Pons (tissue), 1 donor: ENCODE measurements at places on chromosomes 3 and 15.

DNA sequence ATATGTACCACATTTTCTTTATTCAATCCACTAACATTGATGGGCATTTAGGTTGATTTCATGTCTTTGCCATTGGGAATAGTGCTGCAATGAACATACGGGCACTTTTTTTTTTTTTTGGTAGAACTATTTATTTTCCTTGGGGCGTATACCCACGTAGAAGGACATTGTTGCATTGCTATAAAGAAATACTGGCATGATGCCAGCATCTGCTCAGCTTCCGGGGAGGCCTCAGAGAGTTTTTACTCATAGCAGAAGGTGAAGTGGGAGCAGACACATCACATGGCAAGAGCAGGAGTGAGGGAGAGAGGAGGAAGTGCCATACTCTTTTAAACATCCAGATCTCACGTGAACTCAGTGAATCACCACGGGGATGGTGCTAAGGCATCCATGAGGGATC lies 197.0 kb downstream of the SQOR start:
- no peak for DNase-seq

GRCh38 chr3:127495821-127496655 lies 94.5 kb downstream of the TPRA1 start:
- no peak for DNase-seq

DNA sequence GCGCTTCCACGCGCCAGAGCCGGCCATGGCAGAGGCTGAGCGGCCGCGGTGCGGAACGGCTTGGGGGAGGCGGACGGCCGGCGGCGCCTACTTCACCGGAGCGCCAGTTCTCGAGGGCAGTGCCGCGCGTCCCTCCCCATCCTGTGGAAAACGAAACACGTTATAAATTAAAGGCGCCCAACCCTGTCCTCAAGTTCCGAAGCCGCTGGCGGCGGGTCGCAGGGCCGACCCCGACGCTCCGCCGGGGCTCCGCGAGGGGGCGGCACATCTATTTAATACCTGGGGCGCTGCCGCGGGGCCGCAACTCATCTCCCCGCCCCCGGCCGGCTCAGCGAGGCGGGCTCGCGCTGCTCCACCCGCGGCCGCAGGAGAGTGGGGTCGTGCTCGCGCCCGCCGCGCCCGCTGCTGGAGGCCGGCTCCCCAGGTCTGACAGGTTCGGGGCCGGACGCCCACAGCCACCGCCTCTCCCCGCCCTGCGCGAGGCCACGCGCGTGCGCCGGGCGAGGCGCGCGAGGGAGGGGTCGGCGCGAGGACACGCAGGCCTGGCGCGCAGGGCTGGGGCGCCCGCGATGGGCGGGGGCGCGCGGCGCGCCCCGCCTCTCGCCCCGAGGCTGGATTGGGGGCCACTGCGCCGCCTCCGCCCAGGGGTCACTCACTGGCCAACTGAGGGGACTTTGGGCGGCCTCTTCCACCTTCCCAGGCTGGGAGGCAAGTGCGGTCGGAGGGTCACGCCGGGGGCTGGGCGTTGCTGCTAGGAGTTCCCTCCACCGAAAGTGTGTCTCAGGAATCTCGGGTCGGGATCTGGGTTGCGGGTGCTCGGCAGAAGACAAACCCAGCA lies at the start of gene SLC30A4:
Gene SLC30A4 (minus strand): TSS at position 428 of the 838 bp plus-strand sequence. CDS start 401 bp downstream, at position 27.
- DNase-seq = peak; percentile 72

GRCh38 chr15:71462638-71463037 lies 347.4 kb downstream of the THSD4 start:
- no peak for DNase-seq

DNA sequence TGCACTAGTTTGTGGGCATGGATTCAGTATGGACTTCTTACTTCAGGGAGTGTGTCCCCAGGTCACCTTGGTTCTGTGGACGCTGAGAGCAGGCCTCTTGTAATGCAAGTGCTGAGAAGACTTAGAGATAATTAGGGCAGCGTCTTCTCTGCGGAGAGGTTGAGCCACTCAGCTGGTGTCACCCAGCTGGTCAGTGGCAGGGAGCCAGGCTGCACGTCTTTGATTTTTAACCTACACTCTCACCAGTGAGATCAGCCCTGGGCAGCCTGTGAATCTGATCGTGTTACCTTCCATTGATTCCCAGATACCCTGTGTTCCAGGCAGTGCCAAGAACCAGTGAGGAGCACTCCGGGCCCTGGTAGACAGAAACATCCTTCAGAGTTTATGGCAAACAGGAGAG lies 92.6 kb downstream of the SLCO3A1 start:
- DNase-seq = no peak

DNA sequence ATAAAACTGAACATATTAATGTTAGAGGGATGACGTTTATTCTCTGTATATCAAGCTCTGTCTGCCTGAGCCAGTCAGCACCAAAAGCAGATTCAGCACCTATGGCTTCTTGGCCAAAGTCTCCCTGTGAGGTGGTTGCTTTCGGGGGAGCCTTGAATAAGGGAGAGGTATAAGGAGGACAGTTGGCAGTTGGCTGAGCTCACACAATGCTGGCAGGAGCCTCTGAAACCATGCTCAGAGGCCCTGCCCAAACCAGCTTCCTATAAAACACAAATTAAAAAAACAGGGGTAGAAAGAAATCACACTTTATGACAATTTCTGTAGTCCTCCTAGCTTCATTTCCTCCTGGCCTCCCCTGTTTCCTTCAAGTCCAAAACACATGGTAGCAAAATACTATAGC lies 18.8 kb downstream of the ARHGEF3 start:
- DNase-seq = no peak

- no peak for DNase-seq
Measured at GRCh38 chr3:14422016-14422963, 19.9 kb downstream of the SLC6A6 start.

DNA sequence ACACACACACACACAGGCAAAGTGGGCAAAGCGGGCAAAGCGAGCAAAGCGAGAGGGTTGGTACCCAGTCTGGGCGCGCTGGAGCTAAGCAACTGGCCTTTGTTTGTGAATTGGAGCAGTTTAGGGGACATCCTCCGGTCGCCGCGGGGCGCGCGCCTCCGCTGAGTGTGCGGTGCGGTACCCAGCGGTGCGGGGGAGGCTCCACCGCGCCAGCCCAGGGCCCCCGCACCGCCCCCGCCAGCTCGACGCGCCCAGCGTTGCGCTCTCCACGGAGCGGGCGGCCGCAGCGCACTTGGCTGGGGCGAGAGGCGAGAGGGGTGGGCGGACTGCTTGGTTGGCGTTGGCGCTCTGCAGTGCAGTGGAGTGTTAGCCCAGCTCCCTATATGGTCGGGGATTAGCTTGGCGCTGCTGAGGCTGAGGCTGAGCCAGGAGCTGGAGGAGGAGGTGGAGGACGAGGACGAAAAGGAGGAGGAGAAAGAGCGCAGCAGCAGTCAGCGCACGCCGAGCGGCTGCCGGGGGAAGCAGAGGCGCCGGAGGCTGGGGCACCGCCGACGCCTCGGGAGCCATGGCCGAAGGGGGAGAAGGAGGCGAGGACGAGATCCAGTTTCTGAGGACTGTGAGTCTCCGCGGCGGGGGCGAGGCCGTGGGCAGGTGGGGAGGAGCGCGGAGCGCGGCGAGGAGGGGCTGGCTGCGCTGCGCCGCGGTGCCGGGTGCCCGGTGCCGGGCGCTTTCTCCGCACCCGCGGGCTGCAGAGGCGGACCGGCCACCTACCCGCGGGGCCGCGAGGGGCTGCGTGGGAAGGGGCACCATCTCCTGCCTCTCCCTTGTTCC lies at the start of gene RYR3:
Gene RYR3 (plus strand): TSS at position 487 of the 831 bp plus-strand sequence. CDS start 79 bp downstream, at position 566.
- no peak for DNase-seq

DNA sequence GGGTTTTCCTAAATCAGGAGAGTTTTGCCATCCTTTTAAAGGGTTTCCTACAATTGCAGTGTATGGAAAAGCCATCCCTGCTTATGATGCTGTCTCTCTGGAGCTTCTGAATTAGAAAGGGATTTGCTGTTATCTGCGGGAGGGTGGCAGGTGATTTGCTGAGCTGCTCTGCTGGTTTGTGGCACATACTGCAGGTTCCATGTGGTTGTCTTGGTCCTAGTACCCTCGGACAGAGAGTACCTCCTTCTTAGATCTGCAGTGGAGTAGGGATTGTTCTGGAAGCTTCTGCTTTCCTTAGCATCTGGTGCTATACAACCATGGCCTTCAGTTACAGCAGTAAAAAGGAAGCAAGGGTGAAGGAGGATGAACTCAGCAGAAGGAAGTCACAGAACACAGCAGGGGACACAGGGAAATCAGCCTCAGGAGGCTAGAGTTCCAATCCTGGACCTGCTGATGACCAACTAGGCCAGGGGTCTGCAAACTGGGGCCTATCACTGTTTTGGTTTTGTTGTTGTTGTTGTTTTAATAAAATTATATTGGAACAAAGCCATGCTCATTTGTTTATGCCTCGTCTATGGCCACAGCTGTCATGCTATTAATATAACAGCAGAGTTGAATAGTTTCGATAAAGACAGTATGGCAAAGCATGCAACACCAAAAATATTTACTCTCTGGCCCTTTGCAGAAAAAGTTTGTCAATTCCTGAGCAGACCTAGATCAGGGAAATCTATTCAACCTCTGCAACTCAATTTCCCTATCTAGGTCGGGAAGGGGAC lies 39.5 kb downstream of the STARD5 start:
- DNase-seq = peak; percentile 40

DNA sequence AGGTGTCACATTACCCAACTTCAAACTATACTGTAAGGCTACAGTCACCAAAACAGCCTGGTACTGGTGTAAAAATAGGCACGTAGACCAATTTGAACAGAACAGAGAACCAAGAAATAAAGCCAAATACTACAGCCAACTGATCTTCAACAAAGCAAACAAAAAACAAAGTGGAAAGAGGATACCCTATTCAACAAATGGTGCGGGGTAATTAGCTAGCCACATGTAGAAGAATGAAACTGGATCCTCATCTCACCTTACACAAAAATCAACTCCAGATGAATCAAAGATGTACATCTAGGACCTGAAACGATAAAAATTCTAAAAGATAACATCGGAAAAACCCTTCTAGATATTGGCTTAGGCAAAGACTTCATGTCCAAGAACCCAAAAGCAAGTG lies 13.1 kb downstream of the PEAK1 start:
- no peak for DNase-seq

GRCh38 chr3:126654571-126655383 lies at the start of gene TXNRD3:
Gene TXNRD3, minus strand, starts transcription at chr3:126655124.
- DNase-seq = peak; percentile 49

GRCh38 chr15:88987934-88988671 lies 74.9 kb upstream of the MFGE8 start:
- no peak for DNase-seq

- DNase-seq = no peak
Measured at GRCh38 chr3:56125358-56126005, 342.8 kb downstream of the ERC2 start.

DNA sequence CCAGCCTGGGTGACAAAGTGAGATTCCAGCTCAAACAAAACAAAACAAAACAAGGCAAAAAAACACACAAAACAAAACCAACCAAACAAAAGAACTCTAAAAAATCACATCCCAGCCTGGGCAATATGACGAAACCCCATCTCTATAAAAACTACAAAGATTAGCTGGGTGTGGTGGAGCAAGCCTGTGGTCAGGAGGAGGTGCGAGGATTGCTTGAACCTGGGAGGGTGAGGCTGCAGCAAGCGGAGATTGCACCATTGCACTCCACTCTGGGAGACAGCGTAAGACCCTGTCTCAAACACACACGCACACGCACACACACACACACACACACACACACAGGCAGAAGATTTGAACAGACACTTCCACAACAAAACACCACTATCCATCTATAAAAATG lies 99.6 kb downstream of the SHQ1 start:
- no peak for DNase-seq

- no peak for DNase-seq
Measured at GRCh38 chr3:10867384-10867783, 51.4 kb downstream of the SLC6A11 start.

DNA sequence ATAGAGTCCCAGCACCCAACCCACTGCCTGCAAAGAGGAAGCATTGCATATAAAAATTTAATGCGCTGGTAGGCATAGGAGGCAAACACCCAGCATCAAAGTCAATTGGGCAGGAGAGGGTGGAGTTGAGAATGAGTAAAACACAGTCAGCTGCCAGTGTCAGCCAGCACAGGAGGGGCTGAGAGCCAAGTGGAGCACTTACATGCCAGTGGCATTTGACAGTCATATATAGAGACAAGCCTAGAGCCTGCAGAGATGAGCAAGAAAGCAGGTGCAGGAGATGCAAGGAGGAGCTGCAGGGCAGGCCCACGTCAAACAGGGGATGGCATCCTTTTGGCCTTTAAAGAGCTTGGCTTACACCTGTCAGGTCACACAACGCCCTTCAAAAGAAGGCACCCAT lies 27.6 kb upstream of the ZFAND6 start:
- DNase-seq = no peak

- no peak for DNase-seq
Measured at GRCh38 chr15:27951191-27951890, 147.8 kb downstream of the OCA2 start.

GRCh38 chr15:29554531-29554930 lies 267.7 kb downstream of the TJP1 start:
- DNase-seq = no peak

GRCh38 chr3:12440927-12441714 lies 43.2 kb upstream of the TSEN2 start:
- no peak for DNase-seq

GRCh38 chr3:86950717-86951116 lies 40.2 kb downstream of the VGLL3 start:
- no peak for DNase-seq

DNA sequence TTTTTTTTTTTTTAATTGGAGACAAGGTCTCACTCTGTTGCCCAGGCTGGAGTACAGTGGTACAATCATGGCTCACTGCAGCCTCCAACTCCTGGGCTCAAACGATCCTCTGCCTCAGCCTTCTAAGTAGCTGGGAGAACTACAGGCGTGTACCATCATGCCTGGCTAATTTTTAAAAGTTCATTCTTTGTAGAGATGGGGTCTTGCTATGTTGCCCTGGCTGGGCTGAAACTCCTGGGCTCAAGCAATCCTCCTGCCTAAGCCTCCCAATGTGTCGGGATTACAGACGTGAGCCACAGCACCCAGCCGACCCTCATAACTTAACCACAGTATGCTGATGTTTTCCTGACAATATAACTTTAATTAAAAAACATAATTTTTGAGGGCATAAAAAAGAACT lies 24.3 kb downstream of the IL17RD start:
- no peak for DNase-seq

DNA sequence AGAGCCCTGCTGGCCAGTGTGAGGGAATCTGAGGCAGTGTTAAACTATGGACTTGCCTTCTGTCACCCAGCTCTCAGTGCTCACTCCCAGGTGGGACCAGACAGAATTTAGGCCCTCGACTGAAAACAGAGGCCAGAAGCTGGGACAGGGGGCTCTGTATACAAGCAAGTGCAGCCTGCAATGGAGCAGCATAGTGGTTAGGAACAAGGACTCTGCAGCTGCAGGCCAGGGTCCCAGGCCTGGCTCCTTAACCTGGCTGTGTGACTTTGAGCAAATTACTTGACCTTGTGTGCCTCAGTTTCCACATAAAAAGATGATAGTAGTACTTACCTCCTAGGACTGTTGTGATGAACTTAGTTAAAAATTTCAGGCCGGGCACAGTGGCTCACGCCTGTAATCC lies 39.8 kb downstream of the CMTM7 start:
- DNase-seq = no peak

DNA sequence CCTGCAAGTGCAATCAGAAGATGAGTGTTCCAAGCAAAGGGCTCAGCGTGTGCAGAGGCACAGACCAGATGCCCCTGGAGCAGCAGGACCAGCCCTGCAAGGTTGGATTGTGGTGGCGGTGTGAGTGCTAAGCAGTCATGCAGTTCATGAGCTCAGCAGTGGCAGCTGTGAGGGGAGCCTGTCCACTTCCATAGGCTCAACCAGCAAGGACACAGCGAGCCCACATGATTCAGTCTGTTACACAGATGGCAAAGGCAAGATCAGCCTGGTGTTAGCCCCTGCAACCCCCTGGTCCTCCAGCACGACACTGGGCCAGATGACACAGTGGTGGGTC lies 95.9 kb upstream of the PRR23E start:
- DNase-seq = no peak
